Hair follicle dermal papilla cell (primary cell): ENCODE measurements at places on chromosomes 4 and X. TPM values are rescaled to one million over a fixed set of nuclear protein-coding genes. Genes with fewer than 3 reads are reported as not detected.

The PRPS2 gene
- 13.8 and 14.2 TPM in 2 replicates for total RNA-seq

The MMRN1 gene
- total RNA-seq: not detected in 2 replicates

The ADAM29 gene
- total RNA-seq: not detected in 2 replicates

The ERAS gene
- total RNA-seq: 0.36 TPM in 1 of 2 replicates, not detected in the other

The DNASE1L1 gene
- total RNA-seq: 54.7 and 73.2 TPM in 2 replicates

The SH2D1A gene
- not detected in 2 replicates for total RNA-seq

The SPANXN1 gene
- not detected in 2 replicates for total RNA-seq

The DLG3 gene
- total RNA-seq: 12.0 and 14.4 TPM in 2 replicates

The USP27X gene
- 3.6 and 3.9 TPM in 2 replicates for total RNA-seq

The PCDH10 gene
- total RNA-seq: 7.5 and 9.8 TPM in 2 replicates

The SPANXB1 gene
- not detected in 2 replicates for total RNA-seq

The MTTP gene
- total RNA-seq: 0.24 TPM in 1 of 2 replicates, not detected in the other

The RAB41 gene
- not detected in 2 replicates for total RNA-seq

The IL2 gene
- total RNA-seq: not detected in 2 replicates

The ZNF630 gene
- 1.5 and 2.1 TPM in 2 replicates for total RNA-seq

The TMEM150C gene
- 2.2 and 3.6 TPM in 2 replicates for total RNA-seq

The SPATA18 gene
- 25.2 and 27.3 TPM in 2 replicates for total RNA-seq

The TCEAL7 gene
- total RNA-seq: 21.3 and 23.6 TPM in 2 replicates

The SEC24D gene
- total RNA-seq: 137 and 156 TPM in 2 replicates

The GAGE12G gene
- total RNA-seq: not detected in 2 replicates

The NAP1L3 gene
- 8.7 and 11.8 TPM in 2 replicates for total RNA-seq

The HAND2 gene
- total RNA-seq: 0.49 and 0.65 TPM in 2 replicates

The TEC gene
- total RNA-seq: 1.6 and 2.4 TPM in 2 replicates

The MGAT4D gene
- not detected in 2 replicates for total RNA-seq

The BEND2 gene
- total RNA-seq: not detected in 2 replicates

The RHOXF1 gene
- not detected in 2 replicates for total RNA-seq

The C4orf36 gene
- total RNA-seq: 1.5 TPM in 2 replicates

The TMEM271 gene
- total RNA-seq: not detected in 2 replicates

The FAAH2 gene
- 0.24 and 0.32 TPM in 2 replicates for total RNA-seq

The PRSS12 gene
- 100 and 114 TPM in 2 replicates for total RNA-seq

The MID1IP1 gene
- total RNA-seq: 83.7 and 91.0 TPM in 2 replicates

The CYTL1 gene
- 12.8 TPM in 1 of 2 replicates, not detected in the other for total RNA-seq

The XG gene
- total RNA-seq: 8.0 and 14.1 TPM in 2 replicates

The MAGEA4 gene
- total RNA-seq: not detected in 2 replicates
